Fibroblast of the conjunctiva (primary cell): ENCODE measurements at places on chromosomes 6 and 20.

DNA sequence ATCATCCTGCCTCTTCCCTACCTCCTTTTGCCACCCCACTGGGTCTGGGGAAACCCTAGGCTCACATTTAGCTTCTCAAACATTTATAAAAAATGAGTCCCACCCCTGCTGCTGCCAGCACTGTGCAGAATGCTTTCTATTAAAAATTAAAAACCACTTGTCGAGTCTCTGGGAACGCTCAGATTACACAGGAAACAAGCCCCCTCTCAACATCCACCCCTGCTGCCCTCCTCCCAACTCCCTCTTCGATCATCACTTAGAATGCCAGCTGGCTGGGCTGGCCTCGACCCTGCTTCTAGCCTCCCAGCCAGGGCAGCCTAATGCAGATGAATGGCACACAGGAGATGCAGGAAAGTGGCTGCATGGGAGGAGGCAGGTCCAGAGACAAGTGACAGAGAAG, 75.8 kb downstream of the CDH22 start:
- no peak for DNase-seq

GRCh38 chr6:72832271-72832670, 210.4 kb downstream of the KCNQ5 start:
- no peak for DNase-seq

- no peak for DNase-seq
These were observed 656 bp downstream of the RTEL1 start for GRCh38 chr20:63658749-63659187.

- no peak for DNase-seq
These were observed 25.5 kb downstream of the DDO start for GRCh38 chr6:110389689-110390382.

GRCh38 chr6:140036196-140036595, 661.7 kb upstream of the CITED2 start:
- no peak for DNase-seq

DNA sequence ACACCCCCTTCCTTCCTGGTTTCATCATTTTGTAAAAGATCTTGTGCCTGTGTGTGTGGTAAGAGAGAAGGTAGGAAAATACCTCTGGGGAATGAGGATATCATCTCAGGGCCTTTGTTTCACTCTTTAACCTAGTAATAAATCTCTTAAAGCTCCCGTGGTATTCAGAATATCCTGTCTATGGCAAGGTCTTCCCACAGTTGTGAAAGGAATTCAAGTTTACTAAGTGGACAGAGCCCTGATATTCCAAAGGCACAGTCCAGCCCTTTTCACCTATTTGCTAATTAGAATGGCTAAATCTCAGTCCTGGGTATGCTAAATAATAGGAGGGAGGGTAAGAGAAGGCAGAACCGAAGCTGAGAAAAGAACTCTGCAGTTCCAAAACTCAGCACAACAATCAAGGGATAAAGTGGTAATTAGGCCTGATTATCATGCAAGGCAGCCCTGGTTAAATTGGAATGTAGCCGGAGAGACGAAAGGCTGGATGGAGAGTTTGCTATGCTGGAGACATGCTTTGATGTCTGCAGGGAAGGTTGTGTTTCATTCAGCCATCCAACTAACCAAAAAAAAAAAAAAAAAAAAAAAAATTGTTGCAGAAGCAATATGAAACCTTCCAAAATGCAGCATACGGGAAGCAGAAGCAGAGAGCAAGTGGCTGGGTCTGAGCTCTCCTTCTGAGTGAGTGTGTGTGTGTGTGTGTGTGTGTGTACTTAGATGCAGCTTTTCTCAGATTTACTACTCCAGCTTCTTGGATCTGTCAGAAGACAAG, 28.5 kb upstream of the PIM1 start:
- DNase-seq, result peak; percentile 75

DNA sequence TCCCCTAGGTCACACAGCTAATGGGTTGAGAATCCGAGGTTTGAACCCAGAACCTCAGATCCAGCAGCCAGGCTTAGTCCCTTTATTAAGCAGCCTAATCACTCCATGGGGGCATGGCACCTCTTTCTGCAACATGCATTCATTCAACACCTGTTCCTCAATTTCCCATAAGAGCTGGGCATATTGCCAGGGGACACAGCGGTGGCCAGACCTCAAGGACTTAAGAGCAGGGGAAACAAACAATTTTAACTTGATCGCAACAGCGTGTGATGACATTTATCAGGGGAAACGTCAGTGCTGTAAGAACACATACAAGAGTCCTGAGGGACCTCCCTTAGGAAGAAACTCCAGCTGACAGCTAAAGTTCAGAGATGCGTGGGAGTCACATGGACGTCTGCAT, 267.4 kb upstream of the CDH4 start:
- no peak for DNase-seq

GRCh38 chr20:10470276-10470675, 35.2 kb downstream of the SLX4IP start:
- no peak for DNase-seq

DNA sequence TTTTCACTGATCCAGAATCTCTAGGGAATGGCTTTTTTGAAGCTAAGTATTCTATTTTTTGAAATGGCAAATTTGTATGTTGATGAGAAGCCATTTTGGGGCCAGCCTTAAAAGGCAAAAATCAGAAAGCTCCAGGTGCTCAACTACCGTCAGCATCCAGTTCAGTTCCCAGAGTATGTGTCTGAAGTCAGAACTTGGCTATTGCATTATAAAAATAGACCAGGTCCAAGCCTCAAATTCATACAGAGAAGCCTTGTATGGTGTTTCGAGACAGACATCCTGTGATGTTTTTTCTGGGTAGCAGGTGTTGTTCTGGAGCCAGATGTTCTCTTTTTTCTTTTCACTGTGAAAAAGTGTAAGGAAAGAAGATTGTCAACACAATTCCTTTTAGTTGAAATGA, 68.2 kb downstream of the CCN2 start:
- DNase-seq, result no peak
